NCI-H1105 treated with DMSO at 0.1 percent for 48 hours (cell line): ENCODE measurements at places on chromosomes 16 and 17.

- no peak for DNase-seq
Observed at GRCh38 chr17:41787021-41787418, 509 bp upstream of the JUP start.

GRCh38 chr17:40265337-40265736 is 22.3 kb upstream of the CDC6 start:
- DNase-seq, result no peak

- DNase-seq, result no peak
Observed at GRCh38 chr16:53546988-53547391, 44.0 kb upstream of the AKTIP start.

DNA sequence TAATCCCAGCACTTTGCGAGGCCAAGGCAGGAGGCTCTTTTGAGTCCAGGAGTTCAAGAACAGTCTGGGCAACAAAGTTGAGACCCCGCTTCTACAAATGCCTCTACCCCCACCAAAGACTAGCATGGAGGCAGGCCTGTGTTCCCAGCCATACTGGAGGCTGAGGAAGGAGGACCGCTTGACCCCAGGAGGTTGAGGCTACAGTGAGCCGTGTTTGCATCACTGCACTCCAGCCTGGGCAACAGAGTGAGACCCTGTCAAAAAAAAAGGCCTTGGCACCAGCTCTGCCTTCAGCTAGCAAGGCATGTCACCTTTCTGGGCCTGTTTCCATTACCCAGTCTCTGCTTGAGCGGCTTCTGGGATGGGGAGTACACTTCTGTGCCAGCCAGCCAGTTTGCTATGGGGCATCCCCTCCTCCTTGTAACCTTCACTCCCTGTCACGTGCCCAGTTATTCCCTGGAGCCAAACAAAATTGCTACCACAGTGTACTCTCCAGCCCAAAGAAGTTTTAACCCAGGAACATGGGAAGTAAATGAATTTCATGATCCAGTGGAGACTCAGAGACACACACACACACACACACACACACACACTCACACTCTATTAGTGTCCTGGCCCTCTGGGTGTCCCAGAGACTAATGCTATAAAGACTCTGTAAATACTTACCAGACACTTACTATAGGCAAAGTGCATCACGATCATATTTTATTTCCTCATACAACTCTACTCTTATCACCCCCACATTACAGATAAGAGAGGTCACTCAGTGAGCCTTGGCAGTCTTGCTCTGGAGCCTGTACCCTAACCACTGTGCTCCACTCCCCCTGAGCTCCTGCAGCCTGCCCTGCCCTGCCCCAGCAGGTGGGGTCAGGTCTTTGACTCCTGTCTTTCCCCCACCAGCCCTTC is 2.5 kb downstream of the CISD3 start:
- DNase-seq, result no peak

DNA sequence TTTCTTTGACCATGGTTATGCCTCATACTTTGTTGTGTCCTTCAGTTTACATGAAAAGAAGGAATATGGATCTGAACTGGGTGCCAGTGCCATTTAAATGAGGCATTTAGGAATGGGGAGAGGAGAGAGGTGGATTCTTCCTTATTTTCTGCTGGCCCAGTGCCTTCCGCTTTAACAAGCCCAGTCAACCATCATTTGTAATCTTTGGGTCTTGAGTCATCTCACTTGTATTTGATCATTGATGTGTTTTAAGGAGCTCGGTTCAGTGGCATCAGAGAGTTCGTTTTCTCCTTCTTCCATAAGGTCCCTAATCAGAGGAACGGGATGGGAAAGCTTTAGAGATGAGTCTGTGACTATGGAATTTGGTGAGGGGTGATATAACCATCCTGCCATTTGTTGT is 334.9 kb downstream of the WWOX start:
- DNase-seq, result no peak
